Peyer's patch (tissue), 4 donors: ENCODE measurements at places on chromosomes 6 and 20. TPM values are rescaled to one million over a fixed set of nuclear protein-coding genes. Genes with fewer than 3 reads are reported as not detected.

DNA sequence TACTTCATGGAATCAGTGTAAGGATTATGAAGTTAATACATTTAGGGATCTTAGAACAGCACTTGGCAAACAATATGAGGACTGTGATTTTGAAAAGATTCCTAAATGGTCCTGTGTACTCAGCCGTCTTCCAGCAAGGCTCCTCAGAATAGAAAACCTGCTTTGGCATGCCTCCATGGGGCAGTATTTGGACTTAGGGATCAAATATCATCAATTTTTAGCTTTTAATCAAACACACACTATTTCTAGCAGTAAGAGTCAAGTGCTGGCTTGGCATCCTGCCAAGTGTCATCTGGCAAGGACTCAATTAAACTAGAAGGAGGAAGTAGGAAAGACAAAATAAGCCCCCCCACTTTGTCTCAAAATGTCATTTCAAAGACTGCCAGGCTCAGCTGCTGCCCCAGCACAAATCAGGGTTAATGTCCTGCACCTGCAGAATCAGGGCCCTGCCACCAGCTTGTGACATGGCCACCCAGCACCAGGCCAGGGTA, 40.8 kb downstream of the IYD start:
- DNase-seq = peak; percentile 80

DNA sequence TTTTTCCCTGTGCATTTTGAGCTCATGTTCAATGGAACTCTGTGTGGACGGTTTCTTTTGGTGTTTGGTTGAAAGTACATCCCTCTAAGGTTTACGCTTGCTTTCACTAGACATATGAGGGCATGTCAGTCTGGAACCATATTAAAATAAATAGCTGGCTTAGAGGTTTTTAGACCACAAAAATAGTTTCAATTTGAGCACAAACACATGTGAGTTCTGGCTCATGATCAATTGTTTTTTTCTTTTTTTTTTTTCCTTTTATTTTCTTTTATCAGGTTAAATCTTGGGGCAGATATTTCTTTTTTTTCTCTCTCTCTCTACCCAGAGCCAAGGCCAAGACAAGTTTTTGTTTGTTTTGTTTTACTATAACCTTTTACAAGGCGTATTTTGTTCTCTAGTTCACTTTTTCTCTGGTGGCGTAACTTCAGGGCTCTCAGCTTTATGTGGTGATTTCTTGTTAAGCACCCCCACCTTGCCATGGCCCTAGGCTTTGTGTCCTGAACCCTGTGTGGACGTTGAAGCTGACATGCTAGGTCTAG, 92.9 kb downstream of the SHLD1 start:
- DNase-seq = no peak

Gene BPI
- not detected for total RNA-seq

DNA sequence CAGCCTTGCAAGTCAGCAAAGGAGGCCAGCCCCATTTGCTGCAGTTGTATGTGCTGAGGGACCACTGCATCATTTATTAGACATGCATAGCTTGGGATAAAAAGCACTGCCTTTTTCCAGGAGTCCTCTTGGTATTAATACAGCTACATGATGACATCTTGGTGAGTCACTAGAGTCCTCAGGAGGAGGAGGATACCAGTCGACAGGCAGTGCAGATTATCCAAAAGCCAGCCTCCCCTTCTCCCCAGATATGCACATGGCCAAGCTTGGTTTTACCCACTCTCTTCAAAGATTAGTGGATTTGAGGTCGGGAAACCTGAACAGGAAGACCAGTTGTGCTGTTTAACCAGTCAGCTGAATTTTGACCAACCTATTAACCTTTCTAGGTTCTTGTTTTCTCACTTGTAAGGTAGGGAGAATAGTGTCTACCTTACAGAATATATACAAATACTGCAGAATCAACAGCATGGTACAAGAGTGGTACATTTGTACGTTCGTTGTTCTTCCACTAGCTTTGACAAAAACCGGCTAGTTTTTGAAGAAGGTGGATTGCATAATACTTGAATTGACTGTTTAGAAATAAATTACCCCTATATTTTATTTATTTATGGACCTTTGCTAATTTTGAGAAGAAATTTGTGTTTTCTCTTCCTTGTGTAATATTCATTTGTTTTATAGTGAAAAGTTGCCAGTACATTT, 31.9 kb downstream of the VAPB start:
- no peak for DNase-seq
